ENCODE measurements at places on chromosomes 16 and 17.
A peak's percentile ranks its signal among the peaks of the same experiment; 100 is the strongest.

DNA sequence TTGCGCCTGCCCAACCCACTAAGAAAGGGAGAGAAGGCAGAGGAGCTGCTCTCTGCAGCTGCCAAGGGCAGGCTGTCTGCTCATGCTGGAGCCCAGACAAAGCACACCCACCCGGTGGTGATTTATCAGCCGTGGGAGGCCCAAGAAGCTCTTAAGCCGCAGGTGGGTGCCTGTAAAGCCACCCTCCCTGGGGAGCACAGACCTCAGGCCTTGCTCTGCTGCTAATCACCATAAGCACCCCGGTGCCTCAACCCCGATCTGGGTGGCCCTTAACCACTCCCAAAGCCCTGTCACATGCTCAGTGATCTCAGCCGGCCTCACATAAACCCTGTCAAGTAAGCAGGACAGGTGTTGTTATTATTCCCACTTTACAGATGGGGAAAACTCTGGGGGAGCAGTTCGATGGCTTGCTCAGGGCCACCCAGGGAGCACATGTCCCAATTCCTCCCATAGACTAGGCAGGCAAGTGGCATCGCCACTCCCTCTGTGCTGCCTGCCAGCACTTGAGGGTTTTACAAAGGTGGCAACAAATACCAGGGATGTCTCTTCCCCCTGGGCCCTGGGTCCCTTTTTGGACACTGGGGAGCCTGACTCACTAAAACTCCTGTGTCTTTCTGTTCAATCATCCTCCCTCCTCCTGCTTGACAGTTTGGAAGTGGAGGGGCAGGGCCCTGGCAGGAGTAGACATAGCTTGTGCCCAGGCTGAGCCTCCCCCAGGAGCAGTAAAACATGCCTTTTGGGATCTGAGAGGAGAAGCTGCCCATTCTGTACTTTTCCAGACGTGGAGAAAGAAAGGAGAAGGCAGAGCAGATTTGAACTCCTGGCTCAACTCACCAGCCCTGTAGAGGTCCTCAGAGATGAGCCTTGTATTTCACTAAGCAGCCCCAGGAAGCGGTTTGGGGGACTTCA lies 299.3 kb downstream of the SOX9 start:
- DNase-seq: peak; percentile 15

- no peak for DNase-seq
Observed at GRCh38 chr17:77738751-77739531, 219.6 kb upstream of the TNRC6C start.

DNA sequence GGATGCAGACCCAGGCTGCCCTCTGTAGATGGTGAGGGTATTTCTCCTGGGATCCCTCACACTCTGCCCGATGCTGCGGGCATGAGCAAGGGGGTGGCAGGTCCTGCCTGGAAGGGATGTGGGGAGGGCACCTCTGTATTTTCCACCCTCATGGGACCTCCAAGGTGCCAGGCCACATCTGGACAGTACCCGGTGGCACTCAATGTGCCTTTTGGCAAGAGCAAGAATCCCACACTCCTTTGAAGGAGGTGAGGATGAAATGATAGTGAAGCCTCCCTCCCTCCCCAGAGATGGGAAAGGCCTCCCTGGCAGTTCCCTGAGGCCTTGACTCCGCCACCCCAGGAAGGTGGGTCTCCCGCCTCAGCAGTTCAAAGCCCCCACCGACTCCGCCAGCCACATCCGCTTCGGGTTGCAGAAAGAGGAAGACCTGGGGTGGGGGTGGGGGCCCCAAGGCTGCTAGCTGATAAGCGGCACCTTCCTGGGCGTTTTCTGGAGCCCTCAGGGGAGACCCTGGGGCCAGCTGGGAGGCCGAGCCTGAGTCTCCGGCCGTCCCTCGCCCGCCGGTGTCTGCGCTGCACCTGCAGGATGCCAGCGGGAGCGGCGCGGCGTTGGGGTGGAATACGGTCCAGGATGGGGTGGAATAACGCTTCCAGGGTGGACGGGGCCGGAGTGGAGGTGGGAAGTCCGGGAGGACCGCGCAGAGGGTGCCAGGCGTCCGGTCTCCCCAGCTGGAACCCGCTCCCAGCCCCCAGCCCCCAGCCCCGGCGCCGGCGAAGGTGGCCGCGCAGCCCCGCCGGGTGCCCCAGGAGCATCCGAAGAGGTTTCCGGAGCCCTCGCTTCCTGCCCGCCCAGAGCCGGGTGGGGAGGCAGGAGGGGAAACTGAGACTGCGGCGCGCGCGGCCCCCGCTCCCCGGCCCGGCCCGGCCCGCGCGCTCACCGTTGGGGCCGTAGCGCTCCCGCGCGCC lies 718 bp downstream of the ATP2A3 start:
- DNase-seq: peak; percentile 80

GRCh38 chr17:67992548-67993152 lies 3.6 kb downstream of the C17orf58 start:
- no peak for DNase-seq

GRCh38 chr16:2811703-2812471 lies 5.2 kb upstream of the PRSS21 start:
- DNase-seq: no peak

GRCh38 chr17:74994440-74994839 lies 7.0 kb downstream of the CDR2L start:
- no peak for DNase-seq

- DNase-seq: no peak
Observed at GRCh38 chr17:39939106-39939505, 11.6 kb downstream of the LRRC3C start.

GRCh38 chr16:69894676-69895075 lies 56.5 kb upstream of the CLEC18A start:
- DNase-seq: no peak

DNA sequence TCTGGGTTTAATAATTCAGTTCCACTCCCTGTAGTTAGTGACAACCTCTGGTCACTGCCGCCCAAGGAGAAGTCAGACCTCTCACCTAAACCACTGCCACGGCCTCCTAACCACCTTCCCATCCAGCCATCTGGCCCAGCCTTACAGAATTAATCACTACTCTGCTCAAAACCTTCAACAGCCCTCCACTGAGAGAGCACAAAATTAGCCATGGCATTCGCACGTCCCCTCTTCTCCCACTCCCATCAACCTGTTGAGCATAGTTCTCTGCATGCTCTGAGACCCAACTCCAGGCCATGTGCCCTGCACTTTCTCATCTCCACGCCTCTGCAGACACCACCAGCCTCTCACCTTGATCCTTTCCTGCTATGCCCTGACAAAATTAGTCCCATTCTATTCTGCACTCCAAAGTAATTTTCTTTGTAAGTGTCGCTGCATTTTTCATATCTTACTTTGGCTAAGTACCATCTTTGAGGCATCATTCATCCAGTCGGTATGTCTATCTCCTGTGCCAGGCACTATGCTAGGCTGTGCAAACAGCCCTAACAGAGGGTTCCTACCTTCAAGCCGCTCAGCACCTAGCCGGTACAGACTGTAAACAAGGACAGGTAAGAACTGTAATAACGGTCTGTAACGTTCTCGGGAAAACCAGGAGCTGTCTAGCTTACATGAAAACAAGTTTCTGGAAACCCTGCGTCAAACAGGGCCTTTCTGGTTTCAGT lies 963 bp downstream of the COPRS start:
- DNase-seq: peak; percentile 42

- no peak for DNase-seq
Observed at GRCh38 chr17:34658811-34659560, 79.6 kb downstream of the TMEM132E start.

DNA sequence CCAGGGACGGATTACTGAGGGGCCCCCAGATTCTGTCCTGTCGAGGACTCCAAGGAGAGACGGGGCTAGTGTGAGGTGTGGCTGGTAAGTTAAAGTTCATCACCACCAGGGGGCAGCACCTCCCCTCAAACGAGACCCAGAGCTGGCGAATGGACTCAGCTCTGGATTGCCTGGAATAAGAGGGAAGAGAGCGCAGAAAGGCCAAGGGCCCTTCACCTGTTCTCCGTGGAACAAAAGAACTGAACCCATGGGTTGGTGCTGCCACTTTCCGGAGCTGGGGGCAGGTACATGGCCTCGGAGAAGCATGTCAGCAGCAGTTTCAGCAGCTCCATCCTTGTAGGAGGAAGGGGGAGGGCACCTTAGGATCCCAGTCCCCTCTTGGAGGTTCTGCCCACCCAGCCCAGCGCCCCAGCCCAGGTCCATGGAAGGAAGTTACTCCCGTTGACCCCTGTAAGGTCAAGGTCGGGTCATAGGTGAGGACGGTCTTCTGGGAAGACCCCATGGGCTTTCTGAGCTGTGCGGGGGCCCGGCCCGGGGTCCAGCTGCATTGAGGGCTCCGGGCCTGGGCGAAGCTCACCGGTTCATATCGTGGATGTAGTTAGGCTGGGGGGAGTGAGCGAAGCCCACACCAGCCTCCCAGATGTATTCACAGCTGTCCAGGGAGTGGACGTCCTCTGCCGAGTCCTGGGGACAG lies 10.8 kb downstream of the HID1 start:
- peak; percentile 84 for DNase-seq

DNA sequence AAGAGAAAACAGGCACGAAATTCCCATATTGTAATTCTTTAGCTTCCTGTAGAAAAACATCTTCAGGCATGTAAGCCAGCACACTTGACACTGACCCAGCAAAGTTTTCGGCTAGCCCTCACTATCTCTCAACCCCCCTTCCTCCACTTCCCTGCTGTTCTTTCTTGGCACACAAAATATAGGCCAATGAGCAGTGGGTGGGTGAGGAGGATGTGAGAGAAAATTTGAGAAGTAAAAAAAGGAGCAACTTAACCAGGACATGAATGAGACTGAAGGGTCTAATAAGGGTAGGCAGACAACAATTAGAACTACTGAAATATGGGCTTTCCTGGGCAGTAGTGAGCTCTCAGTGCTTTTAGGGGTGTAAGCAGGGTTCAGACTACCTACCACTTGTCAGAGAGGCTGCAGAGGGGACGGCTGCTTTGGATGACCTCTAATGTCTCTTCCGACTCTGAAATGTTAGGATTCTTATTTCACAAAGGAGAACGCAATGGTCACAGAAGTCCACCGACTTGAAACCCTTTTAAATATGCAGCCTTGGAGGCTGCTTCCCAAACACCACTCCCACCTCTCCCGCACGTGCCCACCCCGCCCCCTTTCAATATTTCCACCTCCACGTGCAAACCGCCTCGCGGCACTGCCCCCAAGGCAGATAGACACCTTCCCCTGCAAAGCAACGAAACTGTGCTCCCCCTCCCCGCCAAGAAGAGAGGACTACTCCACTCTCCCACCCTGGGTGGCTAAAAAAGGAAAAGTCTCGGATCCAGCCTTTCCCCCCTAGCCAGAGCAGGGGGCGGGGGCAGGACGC lies 889 bp downstream of the MBTD1 start:
- peak; percentile 61 for DNase-seq

- DNase-seq: no peak
Observed at GRCh38 chr16:83914091-83914710, 15.3 kb downstream of the MLYCD start.

DNA sequence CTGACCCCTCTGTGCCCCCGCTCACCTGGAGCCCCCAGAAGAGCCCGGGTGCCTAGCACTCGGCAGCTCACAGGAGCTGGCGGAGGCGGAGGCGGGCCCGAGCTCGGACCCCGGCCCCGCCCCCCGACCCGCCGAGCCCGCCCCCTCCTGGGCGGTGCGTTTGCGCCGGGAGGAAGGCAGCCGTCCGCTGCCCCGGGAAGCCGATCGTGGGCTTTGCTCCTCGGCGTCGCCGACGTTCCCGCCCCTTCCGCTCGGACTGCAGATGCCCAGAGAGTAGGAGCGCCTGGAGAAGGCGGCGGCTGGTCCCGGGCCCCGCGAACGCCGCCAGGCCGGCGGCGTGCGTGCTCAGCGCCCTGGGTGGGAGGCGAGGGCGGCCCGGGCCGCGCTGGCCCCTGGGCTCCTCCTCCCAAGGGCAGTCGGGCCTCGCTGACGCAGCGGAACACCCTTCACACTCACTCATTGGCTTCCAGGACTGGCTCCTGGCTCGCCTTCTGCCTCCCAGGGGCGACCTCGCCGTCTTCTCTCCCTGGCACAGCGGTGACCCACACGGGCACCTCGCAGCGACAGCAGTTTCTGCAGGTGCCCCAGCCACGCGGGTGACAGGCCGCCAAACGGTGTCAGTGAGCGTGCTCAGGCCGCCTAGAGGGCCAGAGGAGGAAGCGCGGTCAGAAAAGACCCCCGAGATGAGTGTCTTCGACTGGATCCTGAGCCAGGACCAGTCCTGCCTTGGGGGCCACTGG lies at the start of gene PLSCR3:
Gene PLSCR3, minus strand, starts transcription at position 74 of the 740 bp plus-strand sequence. CDS start 415 bp downstream, outside the sequence.
- peak; percentile 73 for DNase-seq

GRCh38 chr17:28717578-28718332 lies at the start of gene RAB34:
Gene RAB34, minus strand, starts transcription at chr17:28717868. Its CDS starts 602 bp downstream, at chr17:28717266.
- no peak for DNase-seq

DNA sequence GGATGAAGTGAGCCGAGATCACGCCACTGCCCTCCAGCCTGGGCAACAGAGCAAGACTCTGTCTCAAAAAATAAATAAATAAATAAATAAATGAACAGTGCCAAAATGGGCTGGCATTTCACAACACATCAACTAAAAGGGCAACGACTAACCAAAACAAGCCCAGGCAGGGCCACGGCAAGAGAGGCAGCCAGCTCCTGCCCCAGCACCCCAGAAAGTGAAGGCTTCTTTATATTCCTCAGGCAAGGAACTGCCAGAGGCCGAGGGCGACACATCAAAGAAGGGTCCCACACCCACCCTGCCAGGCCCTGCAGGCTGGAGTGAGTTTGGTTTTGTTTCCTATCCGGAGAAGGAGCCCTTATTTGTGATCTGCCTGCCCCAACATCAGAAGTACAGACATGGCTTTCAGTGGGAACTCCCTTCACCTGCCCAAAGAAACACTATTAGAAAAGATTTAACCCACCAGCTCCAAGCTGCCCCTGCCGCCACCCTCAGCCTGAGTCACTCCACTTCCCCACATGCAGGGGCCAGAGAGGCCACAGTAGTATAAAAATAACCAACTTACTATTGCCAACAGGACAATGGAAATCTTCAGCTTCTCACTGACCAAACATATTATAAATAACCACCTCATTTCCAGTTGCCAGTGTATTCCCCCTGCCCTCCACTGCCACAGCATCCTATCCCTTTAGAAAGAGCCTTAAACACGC lies 8.0 kb downstream of the FBXO31 start:
- no peak for DNase-seq

GRCh38 chr17:14203388-14203787 lies 33.3 kb downstream of the CDRT15 start:
- DNase-seq: peak; percentile 11

DNA sequence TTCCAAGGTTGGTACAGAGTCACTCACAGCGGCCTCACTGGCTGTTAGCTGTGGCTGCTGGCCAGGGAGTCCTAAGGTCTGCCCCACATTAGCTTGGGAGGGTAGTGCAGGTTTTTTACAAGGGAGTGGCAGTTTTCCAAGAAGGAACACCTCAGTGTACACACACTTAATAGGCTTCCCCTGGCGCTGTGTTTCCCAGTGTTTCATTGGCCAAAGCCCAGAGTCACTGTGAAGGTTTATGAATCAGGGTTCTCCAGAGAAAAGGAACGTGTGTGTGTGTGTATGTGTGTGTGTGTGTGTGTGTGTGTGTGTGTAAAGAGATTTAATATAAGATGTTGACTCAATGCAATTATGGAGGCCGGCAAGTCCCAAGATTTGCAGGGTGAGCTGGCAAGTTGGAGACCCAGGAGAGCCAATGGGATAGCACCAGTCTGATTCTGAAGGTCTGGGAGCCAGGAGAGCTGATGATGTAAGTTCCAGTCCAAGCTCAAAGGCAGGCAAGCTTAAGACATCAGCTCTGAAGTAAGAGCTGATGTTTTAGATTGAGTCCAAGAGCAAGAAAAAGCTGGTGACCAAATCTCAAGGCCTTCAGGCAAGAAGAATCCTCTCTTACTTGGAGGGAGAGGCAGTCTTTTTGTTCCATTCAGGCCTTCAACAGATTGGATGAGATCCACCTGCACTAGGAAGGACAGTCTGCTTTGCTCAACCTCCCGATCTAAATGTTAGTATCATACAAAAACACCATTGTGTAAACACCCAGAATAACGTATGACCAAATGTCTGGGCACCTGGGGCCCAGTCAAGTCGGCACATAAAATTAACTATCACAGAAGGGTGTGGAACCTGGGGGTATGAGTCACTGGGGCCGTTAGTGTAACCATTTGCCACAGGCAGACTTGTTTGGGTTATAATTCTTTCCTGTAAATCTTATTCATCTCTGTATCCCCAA lies 206.8 kb downstream of the PRKCA start:
- no peak for DNase-seq
